ENCODE measurements at places on chromosomes 6 and 20.

DNA sequence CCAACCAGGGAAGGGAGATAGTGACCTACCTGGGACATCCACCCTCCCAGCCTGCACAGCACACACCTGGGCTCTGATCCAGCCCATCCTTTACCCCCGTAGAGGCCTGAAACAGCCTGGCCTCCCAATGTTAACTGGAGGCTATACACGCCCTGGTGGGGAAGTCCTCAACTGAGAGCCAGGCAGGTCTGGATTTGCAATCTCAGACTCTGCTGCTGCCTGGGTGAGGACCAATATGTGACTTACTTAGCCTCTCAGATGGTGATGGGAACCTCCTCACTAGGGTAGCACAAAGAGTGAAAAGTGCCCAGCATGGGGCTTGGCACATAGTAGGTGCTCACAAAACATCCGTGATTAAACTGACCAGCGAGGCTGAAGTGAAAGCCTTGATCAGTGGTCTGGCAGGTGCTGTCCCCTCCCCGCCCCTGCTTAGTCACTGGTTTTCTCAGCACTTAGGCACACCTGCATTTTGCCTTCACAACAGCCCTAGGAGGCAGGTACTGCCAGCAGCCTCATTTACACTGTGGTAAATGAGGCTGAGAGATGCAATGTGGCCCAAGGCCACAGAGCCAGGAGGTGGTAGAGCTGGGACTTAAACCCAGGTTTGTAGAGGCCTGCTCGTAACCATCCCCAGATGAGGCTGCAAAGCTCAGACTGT is 12.4 kb downstream of the PEDS1 start:
- DNase-seq: no peak

DNA sequence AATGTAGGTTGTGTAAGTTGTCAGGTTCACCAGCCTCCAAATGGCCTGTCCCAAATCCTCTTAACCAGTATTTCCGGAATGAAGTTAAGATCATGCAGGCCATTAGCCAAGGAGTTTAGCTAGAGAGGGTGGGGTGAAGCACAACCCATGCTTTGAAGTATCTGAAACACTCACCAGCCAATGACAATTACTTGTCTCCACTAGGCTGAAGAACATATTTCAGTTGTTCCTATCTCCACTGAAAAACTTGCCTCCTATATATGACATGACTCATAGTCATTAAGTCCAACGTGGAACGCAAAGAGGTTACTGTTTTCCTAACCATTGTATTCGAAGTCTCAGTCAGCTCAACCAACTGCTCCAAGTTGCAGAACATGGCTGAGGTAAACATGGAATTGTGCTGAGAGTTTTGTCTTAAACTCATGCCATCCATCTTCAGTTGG is 37.4 kb upstream of the TNFAIP3 start:
- DNase-seq: no peak

GRCh38 chr20:13312300-13312699 is 91.2 kb downstream of the ISM1 start:
- no peak for DNase-seq

DNA sequence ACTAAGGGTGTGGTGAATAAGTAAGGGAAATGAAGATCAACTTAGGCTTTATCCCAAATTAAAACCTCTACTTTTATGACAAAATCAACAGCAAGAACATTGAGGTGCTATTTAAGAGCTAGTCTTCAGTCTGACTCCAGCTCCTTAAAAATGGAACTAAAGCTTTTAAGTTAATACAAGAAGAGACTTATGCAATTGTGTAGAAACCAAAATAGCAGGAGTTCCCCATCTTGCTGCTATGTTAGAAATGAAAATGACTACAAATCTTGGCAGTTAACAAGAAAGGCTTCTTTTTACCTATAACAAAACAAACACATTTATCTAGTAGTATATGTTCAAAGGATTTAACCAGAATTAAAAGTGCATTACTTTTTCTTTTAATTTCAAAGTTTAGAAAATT is 25.7 kb downstream of the HMGN3 start:
- DNase-seq: no peak

GRCh38 chr6:128932061-128932460 is 49.1 kb downstream of the LAMA2 start:
- DNase-seq: no peak

GRCh38 chr6:15335385-15335784 is 89.5 kb downstream of the JARID2 start:
- DNase-seq: no peak

GRCh38 chr6:32290886-32291450 is 67.1 kb upstream of the NOTCH4 start:
- DNase-seq: no peak

DNA sequence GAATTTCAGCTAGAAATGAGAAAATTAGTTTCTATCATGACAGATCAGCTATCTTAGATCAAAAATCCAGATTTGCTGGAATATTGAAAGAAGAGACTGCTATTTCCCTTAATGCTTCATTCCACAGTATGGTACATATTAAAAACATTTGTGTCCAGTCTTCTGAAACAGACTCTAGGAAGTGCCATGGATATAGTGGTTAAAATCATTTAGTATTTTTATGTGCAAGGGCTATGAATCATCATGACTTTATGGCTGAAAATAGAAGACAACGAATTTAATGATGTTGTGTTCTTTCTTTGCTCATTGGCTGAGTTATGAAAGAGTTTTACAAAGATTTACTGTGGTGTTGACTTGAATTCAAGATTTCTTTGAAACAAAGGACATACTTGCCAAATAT is 146.6 kb downstream of the ANKRD60 start:
- DNase-seq: no peak

GRCh38 chr6:106870824-106871717 is 103.5 kb downstream of the CD24 start:
- no peak for DNase-seq

GRCh38 chr6:62808565-62809293 is 402.5 kb upstream of the FKBP1C start:
- no peak for DNase-seq

- no peak for DNase-seq
Observed at GRCh38 chr6:36913082-36913481, 27.3 kb downstream of the C6orf89 start.

- no peak for DNase-seq
Observed at GRCh38 chr6:98838032-98838431, 3.7 kb downstream of the POU3F2 start.

- no peak for DNase-seq
Observed at GRCh38 chr20:37394543-37395409, 48.8 kb downstream of the SRC start.

- no peak for DNase-seq
Observed at GRCh38 chr6:125974214-125974866, 12.0 kb upstream of the TRMT11 start.

- no peak for DNase-seq
Observed at GRCh38 chr6:100663219-100663863, 198.6 kb upstream of the SIM1 start.

DNA sequence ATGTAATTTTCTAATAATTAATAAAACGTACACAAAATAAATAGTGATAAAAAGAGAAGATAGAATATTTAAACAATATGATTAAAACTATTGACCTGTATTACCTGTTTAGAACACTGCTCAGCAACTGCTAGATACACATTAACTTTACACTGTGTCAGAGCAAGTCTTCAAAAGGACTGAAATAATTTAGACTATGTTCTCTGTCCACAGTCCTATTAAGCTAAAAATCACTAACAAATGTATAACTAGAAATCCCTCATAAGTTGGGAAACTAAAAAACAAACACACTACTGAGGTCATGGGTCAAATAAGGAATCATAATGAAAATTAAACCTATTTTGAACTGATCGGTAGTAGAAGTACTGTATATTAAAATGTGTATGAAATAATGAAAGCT is 181.7 kb downstream of the QKI start:
- DNase-seq: no peak

- no peak for DNase-seq
Observed at GRCh38 chr6:111711984-111712752, 106.5 kb upstream of the TRAF3IP2 start.

GRCh38 chr6:40340196-40340595 is 247.0 kb downstream of the LRFN2 start:
- DNase-seq: no peak

DNA sequence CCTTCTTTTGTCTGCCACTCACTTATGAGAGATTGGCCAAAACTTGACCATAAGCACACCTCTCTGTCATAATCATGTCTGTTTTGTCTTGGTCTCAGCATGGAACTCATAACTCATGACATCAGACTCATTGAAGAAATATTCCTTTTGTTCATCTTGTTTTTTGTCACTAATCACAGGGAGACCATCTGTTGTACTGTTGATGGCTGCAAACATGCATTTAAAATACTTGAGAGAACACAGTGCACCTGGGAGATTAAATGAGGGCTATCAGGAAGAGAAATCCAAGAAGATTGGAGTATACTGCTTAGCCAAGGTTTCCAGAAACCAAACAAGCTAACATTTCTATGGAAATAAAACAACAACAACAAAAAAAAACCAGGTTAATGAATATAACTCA is 689.7 kb downstream of the EPM2A start:
- no peak for DNase-seq

- DNase-seq: no peak
Observed at GRCh38 chr6:55654445-55654844, 75.5 kb upstream of the HMGCLL1 start.

- DNase-seq: no peak
Observed at GRCh38 chr6:37222992-37223391, 34.6 kb upstream of the TBC1D22B start.

GRCh38 chr6:14276667-14277404 is 159.3 kb downstream of the CD83 start:
- no peak for DNase-seq

DNA sequence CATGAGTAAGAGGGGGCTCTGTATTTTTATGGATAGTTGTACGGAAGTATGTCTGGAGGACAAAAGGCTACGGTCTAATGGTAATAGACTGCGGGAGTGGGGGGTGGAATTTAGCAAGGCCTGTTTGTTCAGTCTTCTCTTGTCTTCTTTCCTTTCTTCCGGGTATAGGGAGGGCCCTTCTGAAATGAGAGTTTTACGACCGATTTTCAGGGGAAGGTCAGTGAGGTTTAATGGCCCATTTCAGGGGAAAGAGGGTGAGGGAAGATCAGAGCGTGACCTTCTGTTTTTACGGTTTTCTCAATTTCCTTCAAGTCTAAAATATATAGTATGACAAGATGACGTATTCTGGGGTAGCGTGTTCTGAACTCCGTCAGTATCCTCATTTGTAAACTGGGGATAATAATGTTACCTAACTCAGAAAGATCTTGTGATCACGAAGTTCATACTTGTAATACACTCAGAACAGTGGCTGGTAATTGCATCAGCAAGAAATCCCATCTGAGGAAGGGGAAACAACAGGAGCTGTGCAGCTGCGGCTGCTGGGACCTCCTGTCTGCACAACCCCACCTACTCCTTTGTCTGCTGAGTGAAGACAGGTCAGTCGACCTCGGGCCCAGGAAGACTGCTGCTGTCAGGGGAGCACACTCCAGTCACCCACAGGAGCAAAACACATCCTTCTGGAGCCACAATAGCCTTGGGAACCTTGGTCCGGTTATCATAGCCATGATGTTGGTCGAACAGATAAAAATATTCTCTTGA is 90.4 kb downstream of the MAP3K7 start:
- DNase-seq: no peak

DNA sequence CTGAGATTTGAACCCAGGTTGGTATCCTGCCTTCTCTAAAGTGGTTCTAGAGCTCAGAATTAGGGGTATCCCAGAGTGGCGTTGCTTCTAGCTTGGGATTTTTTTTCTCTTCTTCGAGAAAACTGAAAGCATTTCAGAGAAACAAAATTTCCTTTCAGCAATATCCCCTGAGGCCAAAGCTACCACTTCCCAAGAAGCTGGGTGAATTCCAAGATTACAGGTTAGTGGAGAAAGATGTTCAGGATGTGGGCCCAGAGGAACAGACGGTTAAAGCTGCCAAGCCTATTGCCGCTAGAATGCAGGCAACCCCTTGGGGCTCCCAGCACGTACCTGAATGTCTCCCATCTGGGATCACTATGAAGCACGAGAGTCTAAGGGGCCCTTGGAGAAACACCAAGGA is 134.1 kb downstream of the FOXO3 start:
- no peak for DNase-seq

DNA sequence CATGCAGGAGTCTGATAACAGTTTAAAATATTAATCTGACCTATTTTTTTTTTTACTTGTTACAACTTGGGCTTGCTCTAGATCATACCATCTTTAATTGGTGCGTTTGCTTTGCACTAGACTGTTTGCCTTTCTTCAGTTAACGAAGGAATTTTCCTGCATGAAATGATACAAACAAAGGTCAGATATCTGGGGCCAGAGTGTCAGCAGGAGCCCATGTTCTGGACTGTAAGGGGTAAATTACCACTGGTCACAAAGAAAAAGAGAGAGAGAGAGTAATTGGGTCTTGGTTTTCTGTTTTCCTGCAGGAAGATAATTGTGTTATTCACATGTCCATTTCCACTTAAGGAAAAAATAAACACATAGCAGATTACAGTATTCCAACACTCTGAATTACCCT is 399.4 kb upstream of the MARCKS start:
- DNase-seq: no peak

DNA sequence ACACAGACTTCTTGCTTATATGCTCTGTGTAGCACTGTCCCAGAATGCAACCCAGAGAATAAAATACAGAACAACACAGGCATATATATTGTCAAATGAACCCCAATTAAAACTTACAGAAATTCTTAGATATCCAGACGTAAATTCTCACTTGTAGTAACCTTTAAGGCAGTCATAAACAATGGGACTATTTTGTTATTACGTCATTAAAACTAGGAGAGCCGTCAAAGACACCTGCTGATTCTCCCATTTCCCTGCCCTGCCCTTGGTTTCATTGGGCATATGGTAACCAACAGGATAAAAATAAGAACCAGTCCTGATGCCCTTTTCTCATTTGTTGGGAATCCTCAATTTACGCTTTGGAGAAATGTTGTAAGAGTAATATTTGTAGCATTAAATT is 871.3 kb upstream of the EYS start:
- no peak for DNase-seq

DNA sequence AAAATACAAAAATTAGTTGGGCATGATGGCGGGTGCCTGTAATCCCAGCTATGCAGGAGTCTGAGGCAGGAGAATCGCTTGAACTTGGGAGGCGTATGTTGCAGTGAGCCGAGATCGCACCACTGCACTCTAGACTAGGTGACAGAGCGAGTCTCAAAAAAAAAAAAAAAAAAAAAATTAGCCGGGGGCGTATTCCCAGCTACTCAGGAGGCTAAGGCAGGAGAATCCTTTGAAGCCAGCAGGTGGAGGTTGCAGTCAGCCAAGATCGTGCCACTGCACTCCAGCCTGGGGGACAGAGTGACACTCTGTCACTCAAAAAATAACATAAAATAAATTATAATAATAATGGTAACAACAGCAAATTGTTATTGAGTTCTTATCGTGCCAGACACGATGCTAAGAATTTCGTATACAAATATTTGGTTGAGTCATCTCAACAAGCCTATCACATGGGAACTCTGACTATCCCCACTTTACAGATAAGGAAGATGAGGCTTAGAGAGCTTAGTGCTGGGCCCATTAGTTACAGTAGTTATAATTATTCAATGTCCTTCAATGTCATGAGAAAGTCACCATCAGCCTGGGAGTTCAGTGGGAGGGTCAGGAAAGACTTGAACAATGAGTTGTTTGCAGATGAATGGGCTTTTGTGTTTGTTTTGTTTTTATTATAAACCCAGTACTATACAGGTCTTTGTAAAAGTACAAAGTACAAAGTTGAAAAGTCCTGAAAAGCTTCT is 19.4 kb downstream of the C6orf15 start:
- no peak for DNase-seq
